ENCODE measurements at places on chromosomes 3 and 15.

GRCh38 chr15:51348688-51349087 lies 7.2 kb downstream of the GLDN start:
- DNase-seq, result no peak

DNA sequence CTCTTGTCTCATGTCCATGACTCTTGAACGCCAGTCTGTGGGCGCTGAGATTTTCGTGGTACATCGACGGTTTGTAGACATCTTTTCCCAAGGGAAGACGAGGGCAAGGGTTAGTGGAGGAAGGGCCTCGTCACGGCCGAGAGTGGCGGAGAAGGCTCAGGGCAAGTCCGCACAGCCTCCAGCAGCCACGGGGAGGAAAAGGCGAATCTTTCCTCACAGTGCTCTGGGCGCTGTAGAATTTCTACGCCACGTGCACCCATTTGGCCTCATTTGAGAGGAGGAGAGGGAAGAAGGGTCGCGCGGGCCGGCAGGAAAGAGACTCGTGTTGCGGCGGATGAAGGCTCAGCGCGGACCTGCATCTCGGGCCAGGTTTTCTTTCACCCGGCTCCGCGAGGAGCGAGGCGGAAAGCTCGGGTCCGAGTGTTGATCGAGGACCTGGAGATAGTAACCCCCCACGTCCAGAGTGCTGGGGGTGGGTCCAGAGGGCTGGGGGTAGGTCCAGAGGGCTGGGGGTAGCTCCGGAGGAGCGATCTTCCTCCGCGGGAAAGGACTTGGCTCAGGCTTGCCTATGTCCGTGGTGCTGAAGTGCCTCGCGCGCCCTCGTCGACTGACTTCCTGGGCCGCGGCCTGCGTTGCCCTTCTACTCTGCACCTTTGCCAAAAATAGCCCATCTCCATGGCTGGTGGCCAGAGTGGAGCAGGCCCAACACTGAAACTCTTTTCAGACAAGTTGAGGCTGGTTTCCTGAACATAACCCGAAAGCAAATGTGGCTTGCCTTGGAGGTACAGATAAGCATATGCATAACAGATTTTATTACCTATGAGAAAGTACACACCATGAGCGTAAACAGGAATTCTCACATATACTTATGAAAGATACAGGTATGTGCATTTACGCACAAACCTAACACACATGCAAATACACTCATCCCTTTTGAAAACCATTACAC lies 1.1 kb downstream of the SLC35G2 start:
- peak; percentile 14 for DNase-seq

GRCh38 chr15:25620466-25620865 lies 181.6 kb upstream of the UBE3A start:
- no peak for DNase-seq

DNA sequence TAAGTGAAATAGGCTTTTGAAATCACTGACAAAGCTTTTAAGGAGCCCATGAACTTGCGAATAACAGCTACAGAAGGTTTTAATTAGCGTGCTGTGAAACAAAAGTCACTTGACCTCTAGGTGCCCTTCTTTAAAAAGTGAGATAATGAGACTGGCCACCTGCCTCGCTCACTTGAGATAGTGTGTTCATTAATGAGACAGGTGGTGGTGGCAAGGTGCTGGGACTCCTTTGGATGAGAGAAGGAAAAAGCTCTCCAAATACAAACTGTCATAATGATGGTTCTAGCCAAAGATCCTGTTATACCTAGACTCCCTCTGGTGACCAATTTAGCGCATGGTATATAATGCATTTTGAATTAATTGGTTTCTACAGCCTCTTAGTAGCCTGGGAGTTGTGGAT lies 22.7 kb upstream of the IREB2 start:
- DNase-seq, result no peak

DNA sequence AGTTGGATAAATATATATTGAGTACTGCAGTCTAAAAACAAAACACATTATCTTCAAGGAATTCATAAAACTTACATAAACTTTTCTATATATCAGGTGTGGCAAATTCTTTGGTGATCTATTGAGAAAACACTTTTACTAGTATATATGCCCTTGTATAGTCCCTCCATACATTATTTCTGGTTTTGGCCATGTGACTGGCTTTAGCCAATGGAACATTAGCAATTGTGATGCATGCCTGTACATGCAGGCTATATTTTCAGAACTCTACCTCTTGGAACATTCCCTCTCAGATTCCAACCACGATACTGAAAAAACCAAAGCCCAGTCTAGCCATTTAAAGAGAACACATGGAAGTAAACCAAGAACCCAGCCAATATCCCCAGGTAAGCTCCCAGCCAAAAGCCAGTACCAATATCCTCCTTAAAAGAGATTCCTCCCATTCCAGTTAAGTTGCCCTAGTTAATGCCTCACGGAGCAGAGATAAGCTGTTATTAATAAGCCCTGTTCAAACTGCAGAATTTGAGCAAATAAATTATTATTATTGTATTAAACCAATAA lies 152.8 kb downstream of the NEK10 start:
- no peak for DNase-seq

GRCh38 chr3:170992854-170993253 lies 33.7 kb downstream of the SLC2A2 start:
- no peak for DNase-seq

DNA sequence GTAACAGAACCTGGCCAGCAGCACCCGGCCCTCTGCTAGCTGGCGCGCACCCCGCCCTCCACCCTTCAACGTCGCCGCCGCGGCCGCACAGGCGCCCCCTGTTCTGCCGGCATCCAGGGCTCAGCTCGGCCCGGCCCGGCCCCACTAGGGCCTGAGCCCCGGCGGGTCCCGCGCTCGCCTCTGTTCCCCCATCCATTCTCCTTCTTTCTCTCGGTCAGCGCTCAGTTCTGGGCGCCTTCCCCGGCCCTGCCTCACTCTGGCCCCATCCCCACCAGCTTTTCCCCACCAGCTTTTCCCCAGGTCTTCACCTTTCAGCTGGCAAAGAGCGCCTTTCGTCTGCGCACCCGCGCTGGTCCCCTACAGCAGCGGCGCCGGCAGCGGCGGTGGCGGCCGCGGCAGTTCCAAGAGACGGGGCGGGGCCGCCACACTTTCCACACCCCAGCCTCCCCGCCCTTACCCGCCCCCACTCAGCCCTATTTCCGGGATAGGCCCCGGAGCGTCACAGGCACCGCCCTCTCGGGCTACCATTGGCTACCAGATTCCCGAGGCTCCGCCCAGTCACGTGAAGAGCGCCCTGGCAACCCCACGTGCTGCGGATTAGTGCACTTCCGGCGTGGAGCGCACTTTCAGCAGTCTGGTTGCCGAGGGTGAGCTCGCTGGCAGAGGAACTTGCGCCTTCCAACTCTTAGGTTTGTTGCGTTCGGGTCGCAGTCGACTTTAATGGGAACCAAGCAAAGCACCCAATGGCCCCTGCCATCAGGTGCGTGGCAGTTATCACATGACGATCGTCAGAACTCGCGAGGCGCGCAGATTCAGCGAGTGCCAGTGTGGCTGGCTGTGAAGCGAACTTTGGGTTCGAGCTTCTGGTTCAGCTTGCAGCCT lies at the start of gene EIF5A2:
Gene EIF5A2, minus strand, starts transcription at position 403 of the 882 bp plus-strand sequence. CDS start 831 bp downstream, outside the sequence.
- peak; percentile 93 for DNase-seq

DNA sequence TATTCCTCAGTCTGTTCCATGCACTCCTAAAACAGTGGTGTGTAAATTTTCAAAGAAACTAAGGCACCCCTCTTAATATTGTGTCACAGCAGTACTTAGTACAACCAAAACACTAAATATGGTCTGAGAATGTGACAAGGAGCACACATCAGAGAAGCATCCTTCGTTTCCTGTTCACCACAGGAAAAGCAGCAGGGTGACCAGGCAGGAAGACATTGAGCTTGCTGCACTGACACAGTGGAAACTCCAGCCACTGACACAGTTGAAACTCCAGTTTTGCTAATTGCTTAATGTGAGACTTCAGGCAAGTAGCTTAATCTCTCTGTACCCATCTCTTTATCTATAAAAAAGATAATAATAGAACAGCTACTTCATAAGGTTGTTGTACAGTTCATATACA lies 353.0 kb upstream of the RORA start:
- DNase-seq, result no peak

All from stimulated activated CD8-positive, alpha-beta memory T cell treated with anti-CD3 and anti-CD28 coated beads, Interleukin-2, amount 100 ng/mL, for 48 hours (primary cell).